ENCODE measurements at places on chromosomes 3 and 15.

DNA sequence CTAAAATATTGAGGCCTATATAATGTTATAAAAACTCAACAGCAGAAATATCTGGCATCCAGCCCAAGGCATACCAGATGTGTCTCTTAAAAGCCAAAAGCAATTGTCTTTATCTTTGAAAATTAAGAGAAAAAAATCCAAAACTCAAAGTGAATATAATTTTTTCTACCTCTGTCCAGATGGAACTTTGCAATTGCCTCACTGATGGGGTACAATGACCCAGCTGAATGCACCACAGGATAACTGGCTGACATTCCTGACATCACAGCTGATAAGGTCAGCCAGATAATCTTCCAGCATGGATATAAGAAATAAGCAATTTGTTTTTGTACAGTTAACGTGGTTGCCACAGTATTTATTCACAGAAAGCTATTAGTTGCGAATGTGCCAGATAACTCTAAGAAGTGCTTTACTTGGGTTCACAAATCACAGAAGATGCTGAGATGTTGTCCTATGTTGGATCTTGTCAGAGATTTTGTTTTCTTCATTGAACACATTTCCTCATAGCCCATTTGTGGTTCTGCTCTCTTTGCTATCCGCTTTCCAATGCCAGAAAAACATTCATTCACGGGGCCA, 566.9 kb upstream of the CCDC54 start:
- no peaks in the 10 kb centered on the region for H3K27me3 ChIP-seq
- H3K27ac ChIP-seq: no peak overlapping the region
- peaks cover 7% of the 10 kb centered on the region for H3K4me1 ChIP-seq
- H3K36me3 ChIP-seq: no peaks in the 10 kb centered on the region
- no peak for DNase-seq
- no peak overlapping the region for H3K4me3 ChIP-seq

DNA sequence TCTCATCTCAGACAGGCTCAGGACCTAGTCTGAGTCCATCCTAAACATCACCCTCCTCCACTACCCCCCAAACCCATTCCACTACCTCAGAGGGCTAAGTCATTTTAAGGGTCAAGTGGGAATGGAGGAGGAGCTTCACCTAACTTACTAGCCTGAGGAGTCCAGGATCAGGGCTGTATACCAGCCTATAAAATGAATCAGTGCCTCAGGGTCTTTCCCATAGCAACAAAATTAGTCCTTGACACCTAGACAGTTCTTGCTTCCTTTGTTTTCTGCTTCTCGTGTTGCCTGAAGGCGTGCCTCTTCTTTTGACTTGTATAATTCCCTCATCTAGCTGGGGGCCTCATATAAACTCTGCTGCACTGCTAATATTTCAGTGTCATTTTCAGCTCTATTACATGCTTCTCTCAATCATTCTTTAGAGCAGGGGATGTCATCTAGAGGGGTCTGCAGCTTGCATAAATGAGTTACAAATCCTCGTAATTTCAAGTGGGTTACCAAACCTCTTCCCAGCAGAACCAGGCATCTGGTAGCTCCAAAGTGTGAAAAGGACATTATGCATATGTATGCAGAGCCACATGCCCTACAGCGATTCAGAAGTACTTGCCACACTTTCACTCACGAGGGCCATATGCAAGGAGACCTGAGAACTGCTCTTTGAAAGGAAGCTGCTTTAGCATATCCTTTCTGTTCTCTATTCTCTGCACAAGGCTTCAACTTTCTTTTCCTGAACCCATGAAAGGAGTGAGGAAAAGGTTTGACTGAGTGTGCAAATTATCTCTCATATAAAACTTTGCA, 311.7 kb upstream of the SEMA6D start:
- no peak overlapping the region for H3K27ac ChIP-seq
- H3K4me3 ChIP-seq: no peak overlapping the region
- H3K27me3 ChIP-seq: no peaks in the 10 kb centered on the region
- H3K4me1 ChIP-seq: peaks cover 14% of the 10 kb centered on the region
- H3K36me3 ChIP-seq: no peaks in the 10 kb centered on the region
- DNase-seq: no peak

GRCh38 chr15:76335307-76336253, 993 bp upstream of the ISL2 start:
- no peaks in the 10 kb centered on the region for H3K27me3 ChIP-seq
- H3K36me3 ChIP-seq: no peaks in the 10 kb centered on the region
- no peak overlapping the region for H3K4me3 ChIP-seq
- no peak for DNase-seq
- no peak overlapping the region for H3K27ac ChIP-seq
- H3K4me1 ChIP-seq: no peaks in the 10 kb centered on the region

GRCh38 chr3:125213946-125214542, 1.5 kb upstream of the SLC12A8 start:
- H3K27me3 ChIP-seq: no peaks in the 10 kb centered on the region
- DNase-seq: no peak
- H3K27ac ChIP-seq: no peak overlapping the region
- no peaks in the 10 kb centered on the region for H3K4me1 ChIP-seq

DNA sequence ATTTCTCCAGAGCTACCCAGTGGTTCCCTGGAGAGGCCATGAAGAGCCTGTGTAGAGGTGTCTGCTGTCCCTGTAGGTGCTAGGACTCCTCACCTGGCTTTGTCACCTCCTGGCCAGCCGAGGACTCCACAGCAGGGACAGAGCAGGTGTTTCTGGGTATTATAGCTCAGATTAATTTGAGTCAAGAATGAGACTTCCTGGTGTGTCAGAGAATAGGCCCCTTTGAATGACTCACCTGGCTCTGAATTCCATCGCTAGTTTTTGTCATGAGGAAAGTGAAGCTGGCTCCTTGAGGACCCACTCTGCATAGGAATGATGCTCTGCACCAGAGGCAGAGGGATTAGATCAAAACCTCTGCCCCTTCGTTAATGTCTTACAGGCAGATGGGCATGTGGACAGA, 167.5 kb upstream of the TOPAZ1 start:
- H3K4me3 ChIP-seq: no peak overlapping the region
- no peak overlapping the region for H3K27ac ChIP-seq
- H3K4me1 ChIP-seq: no peaks in the 10 kb centered on the region
